Dorsolateral prefrontal cortex (tissue), 122 donors: ENCODE measurements at places on chromosomes 16 and 17. TPM values are rescaled to one million over a fixed set of nuclear protein-coding genes. Genes with fewer than 3 reads are reported as not detected.

DNA sequence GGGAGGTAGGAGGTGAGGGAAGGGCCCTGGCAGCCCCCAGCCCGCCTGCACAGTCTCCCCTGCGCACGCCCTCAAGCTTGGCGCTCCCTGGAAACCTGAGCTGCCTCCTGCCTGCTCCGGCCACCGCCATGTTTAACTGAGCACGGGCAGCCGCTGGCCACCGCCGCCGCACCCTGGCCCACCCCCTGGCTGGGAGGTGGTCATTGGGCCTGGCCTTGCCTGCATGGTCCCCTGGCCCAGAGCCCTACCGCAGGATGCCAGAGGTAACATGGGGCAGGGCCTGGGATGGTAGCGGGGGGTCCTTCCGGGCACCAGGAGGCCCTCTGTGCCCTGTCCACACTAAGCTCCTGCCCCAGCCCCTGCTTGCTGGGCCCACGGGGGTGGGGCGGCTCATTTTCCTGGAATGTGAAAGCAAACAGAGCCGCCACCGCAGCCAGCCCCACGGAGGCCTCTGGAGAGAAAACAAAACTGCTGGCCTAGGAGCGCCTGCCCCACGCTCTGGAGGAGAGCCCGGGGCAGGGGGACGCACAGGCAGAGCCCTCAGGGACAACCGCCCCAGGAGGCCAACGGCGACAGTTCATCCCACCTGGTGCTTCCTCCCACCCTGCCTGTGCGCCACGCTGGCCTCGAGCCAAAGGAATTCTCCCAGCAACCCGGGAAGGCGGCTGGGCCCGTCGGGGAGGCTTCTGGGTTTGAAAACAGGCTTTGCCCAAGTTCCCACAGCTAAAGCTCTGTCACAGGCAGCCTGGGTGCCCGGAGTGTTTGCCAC is 8.9 kb downstream of the NHERF2 start:
- DNase-seq, result no peak

GRCh38 chr17:65430209-65430833 is 131.1 kb downstream of the AXIN2 start:
- no peak for DNase-seq

Gene RMI2
- 4.8 TPM for total RNA-seq

Gene HSD17B1
- 5.6 TPM for total RNA-seq

Gene KIF1C
- 143 TPM for total RNA-seq

Gene CA7
- total RNA-seq, result 8.9 TPM

GRCh38 chr17:82929011-82929622 is 89.3 kb upstream of the ZNF750 start:
- DNase-seq, result peak; percentile 37

DNA sequence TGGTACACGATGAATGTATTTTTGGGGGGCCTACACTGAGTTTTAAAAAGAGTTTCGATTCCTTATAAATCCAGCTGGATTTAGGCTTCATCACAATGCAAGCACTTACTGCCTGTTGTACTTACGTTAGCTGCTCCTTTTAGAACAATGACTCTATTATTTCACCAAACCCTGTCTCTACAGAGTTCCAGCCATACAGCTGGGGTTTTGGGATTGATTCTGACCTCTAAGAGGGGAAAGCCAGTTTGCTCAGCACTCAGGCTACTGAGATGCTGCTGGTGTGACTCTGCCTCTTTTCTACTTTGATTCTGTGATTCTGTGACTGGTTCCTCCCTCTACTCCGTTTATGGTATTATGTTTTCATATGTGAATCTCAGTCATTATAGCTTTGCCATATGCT is 329.7 kb downstream of the ABCC12 start:
- DNase-seq, result no peak

Gene DPEP1
- not detected for total RNA-seq

DNA sequence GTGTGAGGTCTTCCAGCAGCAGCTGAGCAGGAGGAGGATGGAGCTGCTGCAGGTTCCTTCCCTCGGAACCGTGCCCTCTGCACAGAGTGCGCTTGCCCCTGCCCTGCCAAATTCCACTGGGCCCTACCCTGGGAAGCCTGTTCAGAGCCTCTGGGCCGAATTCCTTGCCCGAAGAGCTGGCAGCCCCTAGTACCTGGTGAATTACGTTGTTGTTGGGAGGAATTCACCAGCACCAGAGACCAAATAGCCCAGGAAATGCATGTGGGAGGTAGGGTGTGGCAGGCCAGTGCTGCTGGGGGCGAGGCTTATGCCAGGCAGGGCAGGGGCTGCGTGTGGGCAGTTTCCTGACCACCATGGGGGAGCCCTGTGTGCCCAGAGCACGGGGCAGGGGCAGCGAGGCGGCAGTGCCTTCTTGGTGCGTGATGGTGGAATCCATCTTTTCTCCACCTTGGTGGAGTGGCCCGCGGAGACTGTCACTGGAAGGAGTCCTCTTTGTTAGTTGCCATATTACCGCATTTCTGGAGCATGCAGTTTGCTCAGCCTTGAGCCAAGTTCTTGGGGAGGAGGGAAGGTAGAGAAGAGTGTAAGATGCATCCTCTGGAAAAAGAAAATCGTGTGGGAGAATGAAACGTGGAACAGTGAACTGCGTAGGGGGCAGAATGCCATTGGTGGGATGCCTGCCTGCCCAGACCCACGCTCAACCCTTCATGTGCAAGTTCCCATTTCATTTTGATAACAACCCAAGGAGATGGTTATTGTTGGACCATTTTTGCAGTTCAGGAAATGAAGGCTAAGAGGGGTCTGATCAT is 2.3 kb downstream of the MRC2 start:
- no peak for DNase-seq

DNA sequence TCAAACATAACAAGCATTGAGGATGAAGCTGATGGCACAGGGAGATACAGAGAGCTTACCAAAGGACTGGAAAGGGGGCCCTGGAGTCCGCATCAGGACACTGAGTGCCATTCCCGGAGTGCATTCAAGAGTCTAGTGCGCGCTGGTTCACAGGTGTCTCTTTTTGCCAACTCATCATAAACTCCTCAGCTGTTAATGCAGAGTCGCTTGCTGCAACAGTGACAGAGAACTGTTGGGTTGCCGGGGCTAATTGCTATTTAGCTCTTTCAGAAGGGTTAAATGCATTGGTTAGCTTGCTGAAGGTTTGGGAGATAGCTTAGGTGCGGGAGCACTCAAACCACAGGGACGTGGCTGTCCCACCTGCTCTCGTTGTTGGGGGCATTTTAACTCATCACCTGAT is 1091.6 kb upstream of the EEF2KMT start:
- no peak for DNase-seq

GRCh38 chr17:76681222-76682137 is 29.3 kb downstream of the MXRA7 start:
- DNase-seq, result peak; percentile 82

DNA sequence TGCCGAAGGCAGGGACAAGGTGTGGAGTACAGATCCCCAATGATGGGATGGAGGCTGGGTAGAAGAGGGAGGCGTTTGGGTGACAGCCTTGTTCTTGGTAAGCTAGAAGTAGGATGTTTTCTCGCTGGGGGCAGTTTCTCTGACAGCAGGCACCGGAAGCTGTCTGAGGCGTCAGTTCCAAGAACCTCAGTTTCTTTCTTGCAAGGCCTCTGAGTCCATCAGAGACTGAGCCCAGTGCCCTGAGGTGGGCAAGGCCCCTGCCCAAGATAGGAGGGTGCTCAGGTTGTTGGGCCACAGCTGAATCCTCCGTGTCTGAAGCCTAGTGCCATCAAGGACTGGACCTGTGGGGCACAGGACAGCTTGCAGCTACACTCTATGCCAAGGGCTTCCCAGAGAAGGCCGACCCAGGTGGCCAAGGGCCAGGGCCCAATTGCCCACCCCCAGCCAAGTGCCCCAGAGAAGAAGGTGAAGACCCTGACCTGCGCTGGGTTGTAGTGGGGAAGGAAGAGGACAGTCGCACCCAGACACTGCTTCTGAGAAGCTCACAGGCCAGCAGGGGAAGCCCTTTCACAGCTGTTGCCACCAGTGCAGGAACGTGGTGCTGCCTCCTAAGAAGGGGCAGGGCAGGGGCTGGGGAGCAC is 13.1 kb downstream of the CYB5D2 start:
- no peak for DNase-seq

Gene HS3ST3B1
- total RNA-seq, result 1.1 TPM

- DNase-seq, result no peak
Measured at GRCh38 chr17:73430848-73431247, 119.0 kb upstream of the CDC42EP4 start.
